ENCODE measurements at places on chromosomes 12 and 14.

DNA sequence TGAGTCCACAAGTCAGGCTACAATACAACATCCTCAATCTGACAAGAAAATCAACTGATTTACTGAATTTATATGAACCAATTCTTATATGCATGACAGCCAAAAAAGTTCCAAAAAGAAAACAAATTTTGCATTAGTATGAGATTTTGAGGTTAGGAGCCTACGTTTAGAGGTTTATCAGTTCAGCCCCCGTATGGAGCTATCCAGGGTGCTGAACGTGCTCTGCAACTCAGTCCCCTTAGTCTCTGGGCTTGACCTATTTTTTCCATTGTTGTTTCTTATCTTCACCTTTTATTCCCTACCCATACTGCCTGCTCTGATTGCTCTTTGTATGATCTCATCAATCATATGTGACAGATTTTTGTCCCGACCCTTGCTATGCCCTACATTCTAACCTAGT, 693.0 kb downstream of the NRXN3 start:
- no peak for DNase-seq

DNA sequence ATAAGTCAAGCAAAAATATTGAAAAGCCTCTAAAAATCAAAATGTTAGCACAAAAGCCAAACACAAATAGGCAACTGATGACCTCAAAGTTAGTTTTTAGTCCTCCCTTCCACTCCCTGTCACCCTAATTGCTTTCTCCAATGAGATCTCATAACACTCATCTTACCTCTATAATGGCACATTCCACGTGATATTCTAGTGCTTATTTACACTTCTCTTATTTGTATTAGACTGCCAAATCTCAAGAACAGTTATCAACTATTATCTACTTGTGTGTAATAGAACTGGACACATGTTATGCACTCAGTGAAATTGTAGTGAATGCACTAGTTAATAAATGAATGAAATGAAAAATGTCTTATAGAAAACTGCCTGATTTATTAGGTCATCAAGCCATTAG, 55.5 kb upstream of the AVPR1A start:
- DNase-seq: no peak

- DNase-seq: no peak
Measured at GRCh38 chr14:63493246-63493645, 49.9 kb downstream of the PPP2R5E start.

DNA sequence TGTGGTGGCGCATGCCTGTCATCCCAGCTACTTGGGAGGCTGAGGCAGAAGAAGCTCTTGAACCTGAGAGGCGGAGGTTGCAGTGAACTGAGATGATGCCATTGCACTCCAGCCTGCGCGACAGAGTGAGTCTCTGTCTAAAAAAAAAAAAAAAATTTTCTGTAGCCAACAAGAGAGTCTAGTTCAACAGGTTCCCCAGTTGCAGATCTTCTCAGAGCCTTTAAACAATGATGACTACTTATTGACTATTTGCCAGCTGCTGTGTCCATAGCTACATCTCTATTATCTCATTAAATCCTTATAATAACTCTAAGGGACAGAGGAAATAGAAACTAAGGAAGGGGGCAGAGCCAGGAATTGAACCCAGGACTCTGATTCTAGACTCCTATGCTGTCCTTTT, 15.2 kb upstream of the MYL2 start:
- no peak for DNase-seq

DNA sequence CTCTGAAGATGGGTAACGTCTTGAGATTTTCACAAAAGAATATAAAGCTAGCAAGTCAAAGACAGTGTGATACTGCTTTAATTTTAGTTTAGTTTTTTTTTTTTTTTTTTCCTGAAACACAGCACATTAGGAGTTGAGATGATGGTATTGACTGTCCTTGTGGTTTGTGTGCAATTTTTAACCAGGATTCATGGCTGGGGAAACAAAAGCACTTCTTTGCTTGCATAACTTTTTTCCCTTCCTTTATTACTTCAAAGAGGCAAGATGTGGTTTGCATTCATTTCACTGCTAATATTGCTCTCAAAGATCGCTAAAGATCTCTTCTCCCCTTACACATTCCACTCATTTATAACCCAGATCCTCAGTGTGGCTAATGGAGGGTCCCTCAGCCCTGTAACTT, 157.1 kb upstream of the PZP start:
- no peak for DNase-seq

DNA sequence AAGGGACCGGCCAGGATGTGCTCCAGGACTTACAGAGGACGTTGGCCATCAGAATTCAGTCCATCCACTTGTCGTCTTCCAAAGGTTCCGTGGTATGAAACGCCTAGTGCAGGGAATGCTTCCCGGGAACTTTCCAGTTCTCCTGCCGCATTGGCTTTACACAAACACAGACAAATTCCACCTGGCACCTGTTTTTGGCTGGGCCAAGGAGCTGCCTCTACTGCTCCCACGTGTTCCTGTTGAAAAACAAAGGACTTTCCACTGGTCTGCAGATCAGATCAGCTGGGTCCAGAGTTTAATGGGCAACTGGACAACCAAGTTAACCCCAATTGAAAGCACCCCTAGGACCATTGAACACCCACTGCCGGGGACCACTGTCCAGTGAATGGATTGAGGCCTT, 28.0 kb upstream of the PWP1 start:
- DNase-seq: no peak

DNA sequence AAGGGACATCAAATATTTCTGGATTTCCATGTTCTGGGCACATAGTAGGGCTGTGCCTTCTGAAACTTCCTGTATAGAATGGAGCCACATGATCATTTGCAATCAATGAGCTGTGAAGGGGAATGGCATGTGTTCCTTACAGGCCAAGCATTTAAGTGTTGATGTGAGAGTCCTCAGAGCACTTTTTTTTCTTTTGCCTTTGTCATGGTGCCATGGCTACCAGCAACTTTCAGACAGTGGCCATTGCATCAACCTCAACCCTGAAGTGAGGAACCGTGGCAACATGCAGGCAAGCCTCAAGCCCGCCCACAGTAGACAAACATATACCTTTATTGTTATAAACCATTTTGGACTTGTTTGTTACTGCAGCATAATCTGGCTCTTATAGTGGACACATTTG, 948.1 kb downstream of the NRXN3 start:
- DNase-seq: no peak

DNA sequence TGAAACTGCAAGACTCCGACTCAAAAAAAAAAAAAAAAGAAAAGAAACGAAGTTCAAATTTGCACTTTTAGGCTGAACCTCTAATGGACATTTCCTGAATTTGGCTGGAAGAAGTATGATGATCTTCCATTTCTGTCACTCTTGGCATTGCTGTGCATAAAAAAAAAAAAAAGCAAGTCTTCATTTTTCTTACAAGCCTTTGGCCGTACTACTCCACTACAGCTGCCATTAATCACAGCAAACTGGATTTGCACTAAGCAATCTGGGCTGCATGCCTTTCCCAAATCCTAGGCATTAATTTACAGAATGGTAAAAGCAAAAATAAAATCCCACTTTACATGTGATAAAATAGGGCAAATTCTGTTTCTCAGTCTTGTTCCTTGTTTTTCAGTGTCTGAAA, 7.1 kb downstream of the CSRP2 start:
- no peak for DNase-seq

GRCh38 chr12:75623631-75624154, 112.3 kb upstream of the KRR1 start:
- peak; percentile 42 for DNase-seq

- no peak for DNase-seq
Measured at GRCh38 chr12:56626701-56627100, 3.4 kb downstream of the BAZ2A start.

DNA sequence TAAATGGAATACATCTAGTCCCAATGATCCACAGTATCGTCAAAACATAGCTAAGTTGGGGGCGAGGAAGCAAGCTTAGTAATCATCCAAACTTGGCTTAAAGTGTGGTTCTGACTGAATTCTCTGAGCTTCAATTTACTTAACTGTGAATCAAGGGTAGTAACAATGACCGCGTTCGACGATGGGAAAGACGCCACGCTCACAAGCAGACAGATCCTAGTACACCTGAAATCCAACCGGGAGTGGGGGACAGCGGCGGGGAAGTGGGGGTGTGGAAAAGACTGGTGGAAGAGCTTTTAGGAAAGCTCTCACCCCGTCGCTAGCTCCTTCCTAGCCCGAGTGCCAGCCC, 433 bp downstream of the COX16 start:
- no peak for DNase-seq

DNA sequence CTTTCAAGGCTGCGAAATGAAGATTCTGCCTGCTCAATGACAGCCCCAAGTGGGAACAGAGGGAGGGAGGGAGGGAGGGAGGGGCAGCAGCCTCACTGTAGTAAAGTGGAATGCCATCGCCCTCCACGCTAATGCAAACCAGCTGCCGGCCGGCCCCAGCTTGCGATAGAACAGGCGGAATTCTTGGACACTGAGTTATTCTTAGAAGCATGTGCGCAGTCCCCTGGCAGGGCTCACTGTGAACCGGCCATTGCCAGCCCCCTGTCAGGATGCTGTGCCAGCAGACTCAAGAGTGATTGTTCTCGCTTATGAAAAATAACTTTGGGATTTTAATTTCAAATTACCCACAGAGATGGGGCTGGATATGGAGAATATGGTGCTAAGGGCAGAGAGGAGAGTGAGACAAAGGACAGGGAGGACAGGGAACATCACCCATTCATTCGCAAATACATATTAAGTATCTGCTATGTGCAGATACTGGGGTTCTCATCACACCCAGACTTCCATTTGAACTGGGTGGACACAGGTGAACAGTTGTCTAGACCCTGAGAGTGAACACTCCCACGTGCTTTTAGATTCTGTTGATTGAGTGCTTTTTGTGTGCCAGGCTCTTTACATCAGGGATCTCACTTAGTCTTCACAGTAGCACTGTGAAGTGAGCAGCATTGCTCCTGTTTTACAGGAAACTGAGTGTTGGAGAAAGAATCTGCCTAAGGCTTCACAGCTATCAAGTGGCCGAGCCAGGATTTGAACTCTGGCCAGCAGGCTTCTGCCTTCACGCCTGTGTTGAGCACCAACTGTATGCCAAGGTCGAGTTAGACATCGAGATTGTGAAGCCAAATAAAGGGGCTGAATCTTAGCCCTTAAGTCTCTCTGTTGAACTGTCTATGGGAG, 192.9 kb downstream of the C12orf75 start:
- no peak for DNase-seq

DNA sequence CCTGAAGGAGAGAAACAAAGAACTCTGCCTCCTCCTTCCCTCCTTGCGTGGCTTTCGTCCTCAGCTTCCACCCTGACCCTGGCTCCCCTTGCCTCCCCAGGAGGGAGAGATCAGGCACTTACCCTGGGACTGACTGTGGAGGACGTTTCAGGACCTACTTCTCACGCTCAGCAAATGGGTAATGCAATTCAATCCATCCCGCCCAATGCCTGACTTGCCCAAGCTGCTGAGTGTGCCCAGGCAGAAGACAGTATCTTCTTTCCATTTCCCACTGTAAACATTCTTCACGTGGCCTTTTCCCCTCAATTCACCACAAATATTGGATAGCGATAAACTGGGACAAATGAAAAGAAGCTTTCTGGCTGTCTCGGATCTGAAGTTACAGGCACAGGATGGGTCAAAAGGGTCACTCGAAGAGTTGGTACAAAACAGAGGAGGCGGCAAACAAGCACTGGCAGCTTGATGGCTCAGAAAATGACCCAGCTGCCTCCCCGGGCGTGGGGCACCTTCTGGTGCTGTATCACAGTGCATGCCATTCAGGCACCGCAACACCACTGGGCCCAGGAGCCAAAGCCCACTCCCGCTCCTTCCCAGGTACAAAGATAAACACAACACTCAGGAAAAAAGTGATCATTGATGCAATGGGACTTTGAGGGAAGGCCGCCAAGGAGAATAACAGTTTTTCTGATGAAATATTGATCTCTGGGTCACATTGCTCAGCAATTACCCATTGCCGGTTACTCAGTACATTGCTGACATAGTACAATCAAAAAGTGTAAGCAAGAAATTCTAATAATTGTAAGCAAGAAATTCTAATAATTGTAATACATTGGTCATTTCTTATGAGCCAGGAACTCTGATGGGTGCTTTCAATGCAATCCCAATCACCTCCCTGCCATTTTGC, 65.8 kb downstream of the TRIM9 start:
- DNase-seq: no peak

Data from RCC 7860 (cell line).